Heart left ventricle (tissue), 16 donors: ENCODE measurements at places on chromosomes 5 and 9. TPM values are rescaled to one million over a fixed set of nuclear protein-coding genes. Genes with fewer than 3 reads are reported as not detected.
A peak's percentile ranks its signal among the peaks of the same experiment; 100 is the strongest.

- no peaks in the 10 kb centered on the region for H3K27me3 ChIP-seq
- H3K27ac ChIP-seq = no peak overlapping the region
- H3K36me3 ChIP-seq = no peaks in the 10 kb centered on the region
- no peak for DNase-seq
Observed at GRCh38 chr9:106846857-106847256, 16.1 kb upstream of the ZNF462 start.

Gene DNLZ
- polyA plus RNA-seq = 22.6 TPM

Gene RNF180
- polyA plus RNA-seq = 2.6 TPM

DNA sequence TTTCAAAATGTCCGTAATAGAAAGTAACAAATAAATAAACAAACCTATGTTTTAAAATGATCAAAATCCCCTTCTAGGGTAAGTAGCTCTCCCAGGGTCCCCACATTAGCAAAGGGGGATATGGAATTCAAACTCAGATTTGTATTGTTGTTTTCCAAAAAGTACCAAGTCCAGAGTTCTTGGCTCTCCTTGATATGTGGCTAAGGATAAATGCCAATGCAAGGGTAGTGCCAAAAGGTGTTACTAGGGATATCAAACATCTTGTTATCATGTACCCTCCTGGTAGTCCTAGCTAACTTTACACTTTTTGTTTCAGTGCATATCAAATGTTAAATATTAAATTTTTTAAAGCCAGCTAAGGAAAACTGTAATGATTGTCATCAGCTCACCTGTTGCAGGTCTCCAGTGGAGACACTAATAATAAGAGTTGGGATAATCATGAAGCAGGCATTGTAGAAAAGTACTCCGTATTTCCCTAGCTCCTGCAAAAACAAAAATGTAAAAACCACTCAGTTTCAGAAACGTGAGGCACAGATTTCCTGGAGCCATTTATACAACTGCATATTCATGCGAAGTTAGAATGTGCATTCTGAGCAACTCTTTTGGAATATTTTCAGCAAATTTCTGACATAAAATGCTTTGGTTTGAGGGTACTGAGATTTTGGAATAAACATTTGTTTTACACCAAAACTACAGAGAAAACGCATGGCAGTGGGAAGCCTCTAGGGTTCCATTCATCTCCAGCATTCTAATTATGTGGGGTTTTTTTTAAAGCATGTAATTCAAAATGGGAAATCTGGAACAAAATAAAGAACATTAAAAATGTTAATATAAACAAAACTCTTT, 39.8 kb downstream of the SLC35D2 start:
- peak overlapping the region; percentile 63 for H3K27ac ChIP-seq
- H3K36me3 ChIP-seq = peaks cover 11% of the 10 kb centered on the region
- H3K27me3 ChIP-seq = no peaks in the 10 kb centered on the region
- H3K4me1 ChIP-seq = peaks cover 7% of the 10 kb centered on the region
- DNase-seq = no peak
- no peak overlapping the region for H3K4me3 ChIP-seq

- H3K27ac ChIP-seq = no peak overlapping the region
- H3K27me3 ChIP-seq = no peaks in the 10 kb centered on the region
- no peak overlapping the region for H3K4me3 ChIP-seq
- peak; percentile 40 for DNase-seq
Observed at GRCh38 chr9:133823189-133824105, 85.3 kb upstream of the SARDH start.

DNA sequence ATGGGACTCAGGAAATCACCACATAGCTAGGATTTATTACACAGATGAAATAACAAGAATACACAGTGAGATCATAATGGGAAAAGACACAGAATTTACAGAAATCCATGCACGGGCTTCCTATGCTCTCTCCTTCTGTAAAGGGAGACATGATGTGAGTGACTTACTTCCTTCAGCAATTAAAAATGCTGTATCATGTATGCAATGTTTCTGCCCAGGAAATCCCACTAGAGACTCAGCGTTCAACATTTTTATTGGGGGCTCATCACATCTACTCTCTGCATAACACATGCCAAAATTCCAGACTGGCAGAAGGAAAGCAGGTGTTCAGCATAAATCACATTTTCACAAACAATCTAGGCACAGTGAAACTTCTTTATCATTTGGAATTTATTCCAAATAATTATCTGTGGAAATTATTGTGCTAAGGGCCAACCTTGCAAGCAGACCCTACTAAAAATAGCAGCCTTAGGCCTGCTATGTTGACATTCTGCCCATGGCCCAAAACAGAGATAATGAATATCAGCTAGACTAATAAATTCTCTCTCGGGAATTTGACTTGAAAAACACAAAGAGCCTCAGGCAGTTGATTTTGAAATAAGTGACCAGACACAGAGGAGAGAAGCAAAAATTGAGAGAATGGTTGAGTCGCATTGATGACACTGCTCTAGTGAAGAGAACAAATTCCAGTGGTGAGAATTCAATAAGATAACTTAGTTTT, 31.4 kb upstream of the SELENOP start:
- H3K27me3 ChIP-seq = no peaks in the 10 kb centered on the region
- peak overlapping the region; percentile 49 for H3K27ac ChIP-seq
- no peaks in the 10 kb centered on the region for H3K36me3 ChIP-seq
- H3K4me3 ChIP-seq = peak overlapping the region; percentile 10

Gene KCNMB1
- 1.2 TPM for polyA plus RNA-seq

Gene IFNB1
- polyA plus RNA-seq = not detected

DNA sequence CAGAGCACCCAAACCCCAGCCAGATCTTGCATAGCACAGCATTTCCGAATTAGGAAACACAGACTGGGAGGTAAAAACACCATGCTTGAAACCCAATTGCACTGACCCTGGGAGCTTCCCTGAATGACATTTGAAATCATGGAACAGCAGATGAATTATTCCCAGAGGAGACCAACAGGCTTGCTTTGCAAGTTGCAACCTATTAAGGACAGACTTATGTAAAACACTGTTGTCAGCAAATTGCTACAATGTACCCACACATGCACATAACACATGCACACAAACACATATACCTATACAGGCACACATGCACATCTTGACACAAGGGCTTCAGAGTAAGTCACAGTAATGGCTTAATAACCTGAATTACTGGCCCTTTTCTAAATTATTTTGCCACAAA, 984.8 kb downstream of the DNAH5 start:
- H3K4me3 ChIP-seq = no peak overlapping the region
- no peaks in the 10 kb centered on the region for H3K36me3 ChIP-seq
- no peaks in the 10 kb centered on the region for H3K27me3 ChIP-seq

Gene TLX3
- not detected for polyA plus RNA-seq
